Uterus (tissue), 4 donors: ENCODE measurements at places on chromosomes 16 and 17. TPM values are rescaled to one million over a fixed set of nuclear protein-coding genes. Genes with fewer than 3 reads are reported as not detected.

DNA sequence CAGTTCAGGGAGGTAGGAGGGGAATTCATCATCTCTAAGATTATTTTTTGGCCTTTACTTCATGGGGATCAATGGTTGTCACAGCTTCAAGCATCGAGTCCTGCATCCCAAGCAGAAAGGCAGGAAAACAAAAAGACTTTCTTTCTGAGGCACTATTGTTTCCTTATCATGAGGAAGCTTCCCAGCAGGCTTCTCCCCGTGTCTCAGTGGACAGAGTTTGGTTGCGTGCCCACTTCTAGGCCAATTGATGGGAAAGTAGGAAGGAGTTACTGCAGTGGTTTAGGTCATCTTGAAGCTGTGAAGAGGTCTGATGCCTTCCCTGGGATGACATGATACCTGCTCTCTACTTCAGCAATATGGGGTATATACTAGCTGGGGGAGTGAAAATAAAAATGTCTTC, 175.3 kb upstream of the CDH13 start:
- no peaks in the 10 kb centered on the region for H3K36me3 ChIP-seq
- no peaks in the 10 kb centered on the region for H3K27me3 ChIP-seq
- DNase-seq, result no peak
- H3K27ac ChIP-seq, result no peak overlapping the region
- H3K4me1 ChIP-seq, result no peaks in the 10 kb centered on the region

DNA sequence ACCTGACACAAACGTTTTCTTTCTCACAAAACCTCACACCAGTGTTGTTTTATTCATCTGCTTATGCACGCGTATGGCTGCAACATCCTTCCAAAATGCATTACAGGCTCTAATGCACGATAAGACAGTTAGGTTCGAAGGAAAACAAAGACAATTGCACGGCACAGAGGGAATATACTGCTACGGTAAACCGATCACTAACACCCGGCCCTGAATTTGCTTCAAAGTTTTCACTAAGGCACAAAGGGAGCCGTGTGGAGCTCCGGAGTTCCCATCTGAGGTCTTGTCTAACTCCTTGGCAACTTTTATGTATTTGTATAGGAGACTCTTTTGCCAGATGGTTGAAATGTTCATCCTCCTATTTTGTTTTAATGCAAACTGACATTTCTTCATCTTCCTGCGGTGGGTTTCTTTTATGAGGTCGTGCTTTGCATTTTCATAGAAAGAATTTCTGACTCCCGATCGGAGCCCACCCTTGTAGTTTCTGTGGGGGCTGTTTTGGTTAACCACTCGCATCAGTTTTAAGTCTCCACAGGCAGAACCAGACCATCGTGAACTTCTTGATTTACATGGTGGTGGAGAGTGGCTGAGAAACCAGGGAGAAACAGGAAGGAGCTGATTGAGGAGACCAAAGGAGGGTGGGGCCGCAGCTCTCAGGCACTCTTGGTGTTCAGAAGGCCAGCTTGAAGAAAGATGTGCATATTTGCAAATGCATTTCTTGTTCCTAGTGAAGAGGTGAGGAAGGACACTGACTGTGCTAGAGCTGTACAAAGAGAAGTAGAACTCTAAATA, 516.8 kb downstream of the MAF start:
- no peaks in the 10 kb centered on the region for H3K4me1 ChIP-seq
- no peak overlapping the region for H3K4me3 ChIP-seq
- DNase-seq, result no peak
- H3K27me3 ChIP-seq, result no peaks in the 10 kb centered on the region
- H3K27ac ChIP-seq, result no peak overlapping the region

The GAS2L2 gene
- total RNA-seq, result 0.69 TPM

The HASPIN gene
- total RNA-seq, result not detected

GRCh38 chr16:24347556-24347955, 91.4 kb downstream of the CACNG3 start:
- H3K4me1 ChIP-seq, result no peaks in the 10 kb centered on the region
- H3K36me3 ChIP-seq, result no peaks in the 10 kb centered on the region
- no peak overlapping the region for H3K4me3 ChIP-seq
- DNase-seq, result no peak

- H3K27ac ChIP-seq, result no peak overlapping the region
- no peaks in the 10 kb centered on the region for H3K27me3 ChIP-seq
- no peaks in the 10 kb centered on the region for H3K4me1 ChIP-seq
- no peak overlapping the region for H3K4me3 ChIP-seq
Observed at GRCh38 chr16:88368994-88369393, 13.8 kb upstream of the ZNF469 start.

The INPP5K gene
- 14.1 TPM for total RNA-seq

DNA sequence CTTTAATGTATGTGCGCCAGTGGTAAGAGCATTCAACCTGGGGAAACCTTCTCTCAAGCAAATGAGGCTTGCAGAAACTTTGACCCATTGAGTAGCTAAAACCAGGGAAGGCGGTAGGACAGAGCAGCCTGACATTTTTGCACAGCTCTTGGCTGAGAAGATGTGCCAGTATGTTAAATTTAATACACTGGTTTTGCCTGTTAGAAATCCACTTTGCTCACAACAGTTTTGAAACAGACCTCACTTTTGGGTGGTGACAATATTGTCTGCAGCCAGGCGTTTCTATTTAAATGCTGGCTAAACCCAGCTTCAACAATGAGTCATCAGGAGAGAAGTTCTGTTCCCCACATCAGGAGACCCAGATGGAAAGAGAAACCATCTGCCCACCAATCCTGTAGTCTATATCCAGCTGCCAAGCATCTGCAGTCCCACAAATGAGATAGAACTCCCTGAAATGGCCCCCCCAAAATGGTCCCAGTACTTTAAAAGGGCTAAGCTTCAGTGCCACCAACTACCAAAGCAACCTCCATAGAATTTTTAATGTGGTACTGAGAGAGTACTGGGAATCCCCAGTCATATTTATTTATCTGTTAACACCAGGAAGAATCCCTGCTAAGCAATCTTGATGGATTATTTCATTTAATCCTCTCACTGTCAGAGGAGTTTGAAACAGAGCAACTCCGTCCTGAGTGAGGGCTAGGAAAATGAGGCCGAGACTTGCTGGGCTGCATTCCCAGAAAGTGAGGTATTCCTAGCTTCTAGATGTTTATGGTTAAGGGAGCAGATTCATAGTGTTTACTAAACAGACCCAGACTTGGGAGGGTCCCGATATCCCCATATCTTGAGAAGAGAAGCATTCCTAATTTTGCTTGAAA, 29.0 kb upstream of the CLEC3A start:
- H3K27me3 ChIP-seq, result no peaks in the 10 kb centered on the region
- peak overlapping the region; percentile 78 for H3K27ac ChIP-seq
- no peak overlapping the region for H3K4me3 ChIP-seq
- no peaks in the 10 kb centered on the region for H3K4me1 ChIP-seq

DNA sequence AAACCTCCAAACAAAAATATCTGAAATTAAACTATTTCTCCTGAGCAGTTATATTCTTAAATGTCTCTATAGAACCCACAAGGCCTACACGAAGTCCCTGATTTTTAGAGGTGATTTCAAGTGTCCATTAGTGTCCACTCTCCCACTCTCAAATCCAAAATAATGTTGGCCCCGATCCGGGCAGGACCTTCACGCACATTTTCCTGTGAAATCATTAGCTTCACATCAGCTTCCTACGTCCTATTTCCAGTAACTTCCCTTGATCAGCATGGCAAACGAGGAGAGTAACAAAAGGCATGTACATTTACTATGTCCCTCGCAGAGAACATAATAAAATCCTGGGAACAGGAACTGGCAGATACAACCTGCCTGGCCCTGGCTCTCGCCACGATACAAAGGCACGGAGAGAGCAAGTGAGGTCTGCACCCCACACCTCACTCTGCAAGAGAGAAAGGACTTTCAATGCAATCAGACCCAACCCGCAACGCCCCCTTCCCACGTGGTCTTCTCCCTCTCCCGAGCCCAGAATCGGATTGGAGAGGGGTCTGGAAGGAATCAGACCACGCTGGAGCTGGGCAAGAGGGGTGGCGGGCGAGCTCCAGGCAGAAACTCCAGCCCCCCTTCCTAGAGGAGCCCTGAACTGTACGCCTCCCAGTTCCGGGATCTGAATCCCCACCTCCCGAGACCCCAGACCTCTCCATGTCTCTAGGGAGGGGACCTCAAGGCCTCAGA, 17.5 kb upstream of the C17orf78 start:
- H3K36me3 ChIP-seq, result no peaks in the 10 kb centered on the region
- H3K4me3 ChIP-seq, result peak overlapping the region; percentile 54
- H3K4me1 ChIP-seq, result no peaks in the 10 kb centered on the region
- peak; percentile 48 for DNase-seq

The CNTNAP1 gene
- 1.5 TPM for total RNA-seq

DNA sequence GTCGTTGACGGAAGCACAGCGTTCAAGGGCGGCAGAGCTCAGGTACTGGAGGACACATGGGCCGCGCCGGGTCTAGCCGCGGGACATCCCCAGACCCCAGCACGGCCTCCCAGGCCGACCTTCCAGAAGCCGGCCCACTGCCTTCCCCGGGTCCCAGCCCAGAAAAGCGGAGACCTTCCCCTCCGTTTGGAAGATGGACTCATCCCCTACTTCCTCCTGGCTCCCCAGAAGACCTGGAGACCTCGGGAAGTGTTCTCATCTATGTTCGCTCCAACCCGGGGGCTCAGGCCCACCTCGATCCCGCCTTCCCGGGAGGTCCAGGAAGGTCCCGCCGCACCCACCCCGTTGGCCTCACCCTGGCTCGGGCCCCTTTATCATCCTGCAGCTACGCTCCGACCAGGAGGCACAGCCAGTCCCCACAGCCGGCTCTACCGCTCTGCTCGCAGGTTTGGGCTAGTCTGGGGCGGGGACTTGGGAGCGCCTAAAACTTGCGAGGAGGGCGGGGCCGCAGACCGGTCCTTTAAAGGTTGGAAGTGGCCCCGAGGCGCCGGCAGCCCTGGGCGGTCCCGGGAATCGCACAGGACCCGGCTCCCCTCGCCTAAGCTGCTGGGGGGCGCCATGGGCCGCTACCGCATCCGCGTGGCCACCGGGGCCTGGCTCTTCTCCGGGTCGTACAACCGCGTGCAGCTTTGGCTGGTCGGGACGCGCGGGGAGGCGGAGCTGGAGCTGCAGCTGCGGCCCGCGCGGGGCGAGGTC, at the start of gene ALOX12:
TSS of gene ALOX12 (plus strand) at position 550 of the 756 bp plus-strand sequence. CDS start at position 619, 69 bp downstream.
- no peaks in the 10 kb centered on the region for H3K36me3 ChIP-seq
- H3K4me1 ChIP-seq, result no peaks in the 10 kb centered on the region
- peak; percentile 30 for DNase-seq
- H3K27ac ChIP-seq, result no peak within 1 kb of the TSS

The CCL8 gene
- not detected for total RNA-seq

- no peak for DNase-seq
- no peaks in the 10 kb centered on the region for H3K27me3 ChIP-seq
- no peaks in the 10 kb centered on the region for H3K4me1 ChIP-seq
- no peak overlapping the region for H3K27ac ChIP-seq
- H3K36me3 ChIP-seq, result no peaks in the 10 kb centered on the region
Observed at GRCh38 chr16:79042886-79043285, 557.7 kb downstream of the MAF start.

- H3K27me3 ChIP-seq, result no peaks in the 10 kb centered on the region
- H3K4me3 ChIP-seq, result no peak overlapping the region
- peaks cover 19% of the 10 kb centered on the region for H3K4me1 ChIP-seq
- H3K27ac ChIP-seq, result peak overlapping the region; percentile 28
- no peak for DNase-seq
Observed at GRCh38 chr16:11909653-11910545, 5.9 kb downstream of the GSPT1 start.

GRCh38 chr17:68246271-68247028, 1.4 kb upstream of the AMZ2 start:
- no peak for DNase-seq
- H3K27me3 ChIP-seq, result no peaks in the 10 kb centered on the region
- H3K27ac ChIP-seq, result no peak overlapping the region
- no peak overlapping the region for H3K4me3 ChIP-seq
- no peaks in the 10 kb centered on the region for H3K36me3 ChIP-seq
- H3K4me1 ChIP-seq, result no peaks in the 10 kb centered on the region

- H3K4me3 ChIP-seq, result no peak overlapping the region
- no peak for DNase-seq
- no peak overlapping the region for H3K27ac ChIP-seq
- no peaks in the 10 kb centered on the region for H3K4me1 ChIP-seq
Observed at GRCh38 chr16:12142157-12142556, 165.6 kb downstream of the SNX29 start.

The TMEM219 gene
- 71.5 TPM for total RNA-seq

- no peak overlapping the region for H3K27ac ChIP-seq
- no peaks in the 10 kb centered on the region for H3K36me3 ChIP-seq
- H3K27me3 ChIP-seq, result no peaks in the 10 kb centered on the region
- no peak for DNase-seq
Observed at GRCh38 chr17:82985973-82986372, 93.4 kb upstream of the METRNL start.

GRCh38 chr16:2372684-2373083, 32.2 kb upstream of the ABCA3 start:
- DNase-seq, result no peak
- H3K36me3 ChIP-seq, result no peaks in the 10 kb centered on the region
- no peak overlapping the region for H3K27ac ChIP-seq
- H3K27me3 ChIP-seq, result no peaks in the 10 kb centered on the region

GRCh38 chr16:8660841-8661301, 13.5 kb upstream of the ABAT start:
- H3K4me3 ChIP-seq, result no peak overlapping the region
- no peak overlapping the region for H3K27ac ChIP-seq
- DNase-seq, result peak; percentile 41
- H3K36me3 ChIP-seq, result no peaks in the 10 kb centered on the region

DNA sequence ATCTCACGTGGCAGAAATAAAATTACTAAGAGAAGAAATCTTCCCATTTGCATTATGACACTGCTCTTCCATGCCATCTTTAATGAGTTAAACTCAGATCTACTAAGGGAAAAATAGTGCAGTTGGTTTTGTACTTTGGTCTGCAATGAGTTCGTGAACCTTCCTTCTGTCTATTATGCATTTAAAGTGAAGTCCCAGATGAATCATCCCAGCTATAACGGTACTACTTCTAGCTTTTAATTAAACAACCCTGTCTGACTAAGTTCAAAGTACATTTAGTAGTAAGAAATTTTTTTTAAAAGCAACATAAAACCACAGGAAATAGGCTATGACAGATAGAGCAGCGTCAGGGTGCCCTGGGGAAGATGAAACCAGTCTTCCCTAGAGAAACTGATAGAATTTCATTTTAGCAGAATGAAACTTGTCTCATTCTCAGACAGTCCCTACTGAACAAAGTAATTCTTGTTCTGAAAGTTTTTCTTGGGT, 1.8 kb downstream of the TMIGD1 start:
- no peak overlapping the region for H3K27ac ChIP-seq
- H3K27me3 ChIP-seq, result no peaks in the 10 kb centered on the region
- no peaks in the 10 kb centered on the region for H3K4me1 ChIP-seq
- DNase-seq, result no peak

GRCh38 chr16:598823-599739, 9.2 kb downstream of the RAB40C start:
- H3K4me3 ChIP-seq, result no peak overlapping the region
- DNase-seq, result no peak
- H3K27me3 ChIP-seq, result no peaks in the 10 kb centered on the region
- no peaks in the 10 kb centered on the region for H3K4me1 ChIP-seq

DNA sequence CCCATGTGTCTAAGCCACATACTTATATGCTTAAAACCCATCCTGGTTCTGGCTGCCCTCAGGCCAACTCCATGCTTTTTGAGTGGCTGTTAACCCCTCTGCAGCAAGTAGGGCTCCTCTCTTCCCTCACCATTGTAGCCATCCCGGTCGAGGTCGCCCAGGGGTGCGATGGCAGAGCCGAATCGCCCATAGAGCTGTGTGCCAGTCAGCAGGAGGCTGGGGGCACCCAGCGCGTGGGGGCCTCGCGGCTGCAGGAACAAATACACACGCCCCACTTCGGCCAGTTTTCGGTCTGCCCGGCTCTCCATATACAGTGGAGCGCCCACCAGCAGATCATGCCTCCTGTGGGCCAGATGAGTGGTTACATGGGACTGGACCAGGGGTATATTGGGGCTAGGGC, 6.1 kb downstream of the ITGA2B start:
- no peaks in the 10 kb centered on the region for H3K4me1 ChIP-seq
- H3K27ac ChIP-seq, result no peak overlapping the region
